BE2C (cell line): ENCODE measurements at places on chromosomes 5 and 9.

- no peak for DNase-seq
These were observed 222.5 kb downstream of the CHSY3 start for GRCh38 chr5:130126746-130127145.

- DNase-seq, result no peak
These were observed 67.2 kb upstream of the FCHO2 start for GRCh38 chr5:72888595-72888994.

GRCh38 chr5:74382123-74382855 lies 258.2 kb downstream of the ENC1 start:
- no peak for DNase-seq

DNA sequence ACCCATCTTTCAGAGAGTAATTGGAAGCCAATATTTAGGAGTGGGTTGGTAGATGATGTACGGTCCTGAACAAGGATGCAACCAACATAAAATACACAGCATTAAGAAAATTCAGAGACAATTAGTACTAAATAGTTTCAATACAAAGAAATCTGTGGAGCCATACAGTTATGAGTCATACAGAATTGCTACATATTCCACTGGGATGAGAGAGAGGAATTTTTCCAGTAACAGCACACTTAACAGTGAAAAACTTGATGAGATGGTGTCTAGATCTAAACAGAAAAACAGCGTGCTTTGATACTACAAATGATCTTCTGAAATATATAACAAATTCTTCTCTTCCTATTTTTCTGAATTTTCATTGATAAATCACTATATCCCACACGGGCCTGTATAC lies 1999.3 kb upstream of the CDH9 start:
- DNase-seq, result no peak

DNA sequence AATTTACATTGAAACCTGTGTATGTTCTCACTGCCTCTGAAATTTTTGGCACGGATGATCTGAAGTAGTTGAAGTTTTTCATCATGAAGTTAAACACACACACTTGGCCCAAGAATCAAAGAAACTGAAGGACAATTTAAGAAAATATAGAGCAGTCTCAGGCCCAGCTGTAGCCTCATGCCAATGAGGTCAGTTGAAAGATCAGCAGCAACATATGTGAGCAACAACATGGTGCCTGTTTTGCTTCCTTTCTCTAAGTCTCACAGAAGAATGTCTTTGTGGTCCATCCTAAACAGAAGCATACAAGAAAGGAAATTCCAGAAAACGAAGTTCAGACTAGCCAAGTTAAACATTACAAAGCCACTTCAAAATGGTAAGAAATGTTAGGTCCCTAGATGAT lies 1737.2 kb downstream of the MAT2B start:
- no peak for DNase-seq

- no peak for DNase-seq
These were observed 145.5 kb downstream of the ST8SIA4 start for GRCh38 chr5:100757618-100758017.
